ENCODE measurements at places on chromosomes 13 and 19. TPM values are rescaled to one million over a fixed set of nuclear protein-coding genes. Genes with fewer than 3 reads are reported as not detected.
A peak's percentile ranks its signal among the peaks of the same experiment; 100 is the strongest.

- ATAC-seq = no peak
These were observed 436.5 kb upstream of the PCDH20 start for GRCh38 chr13:61852116-61852619.

DNA sequence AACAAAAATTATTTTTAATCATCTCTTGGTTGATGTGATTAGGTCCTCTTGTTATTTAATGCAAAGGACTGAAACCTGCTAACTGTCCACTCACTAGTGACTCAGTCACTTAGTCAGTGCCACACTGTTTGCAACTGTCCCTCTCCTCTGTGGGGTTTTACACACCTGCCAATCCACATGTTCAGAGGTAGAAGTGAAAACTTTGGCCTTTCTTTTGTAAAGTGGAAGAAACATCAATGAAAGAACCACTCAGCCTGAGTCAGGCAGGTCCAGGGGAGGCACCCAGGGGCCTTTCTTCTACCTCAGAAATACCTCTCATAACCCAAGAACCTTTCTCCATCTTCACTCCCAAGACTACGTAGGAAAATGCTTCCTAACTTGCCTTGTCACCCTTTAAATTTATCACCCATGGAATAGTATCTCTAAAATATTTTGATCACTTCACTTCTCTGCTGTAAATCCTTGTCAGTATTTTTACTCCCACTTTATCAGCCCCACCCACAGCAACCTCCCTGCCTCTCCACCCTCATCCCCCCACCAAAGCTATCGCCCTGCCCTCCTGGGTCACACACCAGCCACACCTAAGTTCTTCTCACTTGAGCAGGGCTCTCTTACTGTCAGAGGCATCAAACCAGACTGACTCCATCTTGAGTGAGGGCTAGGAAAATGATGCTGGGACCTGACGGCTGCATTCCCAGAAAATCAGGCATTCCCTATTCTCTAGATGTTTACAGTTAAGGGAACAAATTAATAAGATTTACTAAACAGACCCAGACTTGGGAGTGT, 29.6 kb upstream of the EEF1AKMT1 start:
- no peak for ATAC-seq

The CEP89 gene
- 8.3 TPM for total RNA-seq

GRCh38 chr13:31168166-31168565, 6.5 kb upstream of the HSPH1 start:
- ATAC-seq = no peak

DNA sequence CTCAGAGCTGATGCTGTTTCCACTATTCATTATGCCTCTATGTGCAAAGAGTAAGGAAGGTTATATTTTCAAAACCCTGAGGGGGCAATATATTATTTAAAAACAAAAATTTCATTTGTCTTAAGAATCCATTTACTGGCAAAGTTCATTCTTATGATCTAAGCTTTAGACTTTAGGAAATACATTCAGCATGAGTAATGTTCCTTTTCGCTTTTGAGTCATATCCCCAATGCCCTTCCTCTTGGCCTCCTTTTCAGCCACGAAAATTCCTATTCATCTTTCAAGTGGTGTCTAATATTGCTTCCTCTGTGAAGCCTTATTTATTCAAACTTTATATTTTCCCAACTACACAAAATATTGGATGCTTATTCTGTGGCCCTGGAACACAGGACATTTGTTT, 1317.0 kb downstream of the PCDH9 start:
- ATAC-seq = no peak

DNA sequence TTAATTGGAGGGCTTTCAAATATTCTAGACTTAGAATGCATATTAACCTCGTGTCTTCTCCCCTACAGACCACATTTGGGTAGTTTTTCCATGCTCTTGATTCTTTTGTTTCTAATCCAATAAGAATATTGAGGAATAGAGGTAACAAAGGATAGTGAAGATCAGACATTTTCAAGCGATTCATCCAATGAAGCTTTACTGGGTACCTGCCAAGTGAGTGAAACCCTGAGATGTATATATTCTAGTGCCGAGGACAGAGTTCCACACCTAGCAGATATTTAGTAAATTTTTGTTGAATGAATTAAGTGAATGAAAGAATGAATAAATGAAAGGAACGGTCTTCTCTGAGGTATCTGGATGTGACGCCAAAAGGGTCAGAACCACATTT, 442 bp upstream of the RFC3 start:
- ATAC-seq = peak; percentile 22

The ZNF66 gene
- 2.4 TPM for total RNA-seq

GRCh38 chr13:21338156-21338555, 120.9 kb downstream of the ZDHHC20 start:
- ATAC-seq = no peak

GRCh38 chr13:30017880-30018279, 167.5 kb upstream of the UBL3 start:
- no peak for ATAC-seq

DNA sequence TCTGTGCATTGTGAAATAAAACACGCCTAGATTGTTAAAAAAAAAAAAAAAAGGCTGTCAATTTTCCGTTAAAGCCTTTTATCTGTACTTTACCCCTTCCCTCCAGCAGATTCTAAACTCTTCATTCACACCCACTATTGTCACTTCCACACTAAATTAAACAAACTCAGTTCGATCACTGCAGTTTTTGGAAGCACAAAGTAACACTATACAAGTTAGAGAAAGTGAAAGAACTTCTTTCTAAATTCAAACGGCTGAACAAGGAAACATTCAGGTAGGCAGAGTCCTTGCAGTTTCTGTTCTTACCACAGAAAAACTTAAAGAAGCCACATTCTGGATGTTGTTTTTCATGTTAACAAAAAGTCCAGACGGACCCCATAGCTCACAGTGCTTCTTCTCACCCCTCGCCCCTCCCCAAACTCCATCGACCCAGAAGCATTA, 27.5 kb upstream of the UBE2L5 start:
- ATAC-seq = peak; percentile 1

The SHC2 gene
- total RNA-seq = 1.7 TPM

DNA sequence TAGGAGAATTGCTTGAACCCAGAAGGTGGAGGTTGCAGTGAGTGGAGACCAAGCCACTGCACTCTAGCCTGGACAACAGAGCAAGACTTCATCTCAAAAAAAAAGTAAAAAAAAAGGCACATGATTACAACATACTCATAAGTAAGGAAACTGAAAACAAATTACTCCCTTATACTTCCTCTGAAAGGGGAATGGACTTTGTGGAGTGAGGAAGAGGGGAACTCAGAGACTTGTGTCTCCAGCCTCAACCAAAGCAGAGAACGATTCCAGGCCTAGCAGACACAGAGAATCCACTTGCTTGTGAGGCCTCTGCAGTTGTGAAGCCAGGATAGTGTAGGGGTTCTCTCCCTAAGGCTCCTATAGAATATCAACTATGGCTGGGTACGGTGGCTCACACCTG, 4.3 kb upstream of the LATS2 start:
- no peak for ATAC-seq

DNA sequence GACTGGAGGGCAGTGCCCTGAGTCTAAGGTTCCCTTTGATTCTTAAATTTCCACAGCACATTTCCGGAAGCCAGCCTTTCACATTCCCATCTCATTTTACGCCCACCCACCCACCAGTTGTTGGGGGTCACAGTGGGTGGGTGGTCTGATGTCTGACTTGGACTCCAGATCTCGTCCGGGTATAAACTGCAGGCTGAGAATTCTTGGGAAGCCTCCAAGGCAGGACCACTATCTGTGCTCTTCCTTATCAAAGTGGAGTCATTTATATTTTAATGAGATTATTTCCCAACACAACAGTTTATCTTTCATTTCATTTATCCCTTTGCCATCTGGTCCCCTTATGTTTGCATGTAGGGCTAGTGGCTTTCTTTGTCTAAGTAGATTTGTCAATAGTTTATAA, 3.6 kb upstream of the FAM124A start:
- no peak for ATAC-seq

DNA sequence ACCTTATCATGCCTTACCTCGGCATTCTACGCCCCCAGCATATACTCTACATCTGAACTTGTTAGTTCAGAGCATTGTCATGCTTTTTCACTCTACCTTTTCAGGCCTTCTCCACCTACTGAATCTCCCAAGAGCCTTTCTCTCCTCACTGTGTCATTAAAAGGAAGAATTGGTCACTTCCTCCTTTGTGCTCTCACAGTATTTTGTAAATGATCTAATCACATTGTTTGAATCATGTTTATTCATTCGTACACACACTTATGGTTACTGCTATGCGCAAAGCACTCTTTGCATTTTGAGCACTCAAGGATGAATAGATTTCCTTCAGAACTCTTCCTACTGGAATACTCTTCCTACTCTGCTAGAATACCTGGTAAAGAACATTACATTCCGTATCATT, 15.8 kb upstream of the ELF1 start:
- ATAC-seq = peak; percentile 59

DNA sequence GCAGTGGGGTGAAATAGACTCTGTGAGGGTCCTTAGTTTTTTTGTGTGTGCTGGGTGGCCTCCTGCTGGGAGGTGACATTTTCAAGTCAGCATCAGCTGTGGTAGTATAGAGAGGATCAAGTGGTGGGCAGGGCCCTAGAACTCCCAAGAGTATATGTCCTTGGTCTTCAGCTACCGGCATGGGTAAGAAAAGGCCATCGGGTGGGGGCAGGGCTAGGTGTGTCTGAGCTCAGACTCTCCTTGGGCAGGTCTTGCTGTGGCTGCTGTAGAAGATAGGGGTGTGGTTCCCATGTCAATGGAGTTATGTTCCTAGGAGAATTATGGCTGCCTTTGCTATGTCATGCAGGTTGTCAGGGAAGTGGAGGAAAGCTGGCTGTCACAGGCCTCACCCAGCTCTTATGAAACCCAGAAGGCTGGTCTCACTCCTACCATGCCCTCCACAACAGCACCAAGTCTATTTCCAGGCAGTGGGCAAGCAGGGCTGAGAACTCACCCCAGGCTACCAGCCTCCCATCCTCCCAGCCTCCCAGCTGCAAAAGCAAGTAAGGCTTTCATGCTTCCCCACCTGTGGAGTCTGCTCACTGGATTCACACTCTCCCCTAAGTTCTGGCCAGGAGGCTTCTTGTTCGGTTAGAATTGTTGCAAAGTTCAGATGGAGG, 130.6 kb upstream of the SOX1 start:
- no peak for ATAC-seq

GRCh38 chr13:21661097-21661909, 9.6 kb upstream of the FGF9 start:
- no peak for ATAC-seq

GRCh38 chr13:31007417-31007816, 75.0 kb downstream of the TEX26 start:
- ATAC-seq = no peak

DNA sequence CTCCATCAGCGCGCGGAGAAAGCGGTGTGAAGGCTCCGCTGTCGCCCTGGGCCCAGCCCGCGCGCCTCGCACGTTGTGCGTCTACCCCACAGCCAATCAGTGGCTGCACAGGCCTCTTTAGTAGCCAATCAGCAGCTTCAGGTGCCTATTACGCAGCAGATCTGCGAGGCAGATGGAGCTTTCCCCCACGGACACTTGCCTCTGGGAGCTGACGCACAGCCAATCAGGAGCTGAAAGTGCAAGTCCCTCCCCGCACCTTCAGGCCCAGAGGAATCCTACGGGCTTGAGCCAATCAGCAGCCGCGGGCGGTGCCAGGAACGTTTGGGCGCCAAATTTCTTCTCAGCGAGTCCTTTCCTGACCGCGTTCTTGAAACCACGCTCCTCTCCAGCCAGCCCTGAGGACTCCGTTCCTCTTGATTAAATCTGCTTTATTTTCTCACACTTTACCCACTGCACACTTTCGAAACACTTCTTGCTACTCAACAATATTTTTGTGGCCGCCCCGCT, 39.9 kb downstream of the SIGLEC7 start:
- no peak for ATAC-seq

DNA sequence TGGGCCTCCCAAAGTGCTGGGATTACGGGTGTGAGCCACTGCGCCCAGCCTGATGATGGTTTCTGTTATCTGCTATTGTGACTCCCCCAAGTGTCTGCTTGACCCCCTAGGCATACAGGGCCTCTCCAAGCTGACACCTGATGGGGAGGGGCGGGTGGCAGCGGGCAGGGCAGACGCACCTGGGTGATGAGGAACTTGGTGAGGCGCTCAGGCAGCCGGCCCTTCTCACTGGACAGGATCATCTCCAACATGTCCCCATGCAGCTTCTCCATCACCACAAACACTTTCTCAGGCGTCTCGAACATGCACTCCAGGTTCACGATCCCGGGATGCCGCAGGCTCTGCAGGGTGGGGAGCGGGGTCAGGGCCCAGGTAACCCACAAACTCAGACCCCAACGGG, 27.6 kb downstream of the PRKD2 start:
- ATAC-seq = no peak

DNA sequence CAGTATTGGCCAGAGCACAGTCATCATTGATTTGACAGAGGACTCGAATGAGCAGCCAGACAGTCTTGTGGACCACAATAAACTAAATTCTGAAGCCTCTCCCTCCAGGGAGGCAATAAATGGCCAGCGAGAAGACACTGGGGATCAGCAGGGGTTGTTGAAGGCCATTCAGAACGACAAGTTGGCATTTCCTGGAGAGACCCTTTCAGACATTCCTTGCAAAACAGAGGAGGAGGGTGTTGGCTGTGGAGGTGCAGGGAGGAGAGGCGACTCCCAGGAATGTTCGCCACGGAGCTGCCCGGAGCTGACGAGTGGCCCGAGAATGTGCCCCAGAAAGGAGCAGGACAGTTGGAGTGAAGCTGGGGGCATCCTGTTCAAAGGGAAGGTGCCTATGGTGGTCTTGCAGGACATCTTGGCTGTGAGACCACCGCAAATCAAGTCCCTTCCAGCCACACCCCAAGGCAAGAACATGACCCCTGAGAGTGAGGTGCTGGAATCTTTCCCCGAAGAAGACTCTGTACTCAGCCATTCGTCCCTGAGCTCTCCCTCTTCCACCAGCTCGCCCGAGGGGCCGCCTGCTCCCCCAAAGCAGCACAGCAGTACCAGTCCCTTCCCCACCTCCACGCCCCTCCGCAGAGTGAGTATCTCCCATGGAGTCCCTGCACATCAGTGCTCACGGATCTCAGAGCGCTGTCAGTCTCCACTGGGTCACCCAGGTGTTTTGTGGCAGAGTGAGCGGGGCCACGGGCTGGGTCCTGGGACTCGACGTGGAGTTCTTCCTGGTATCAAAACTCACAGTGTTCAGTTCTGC, 6.9 kb downstream of the CHAF1A start:
- ATAC-seq = no peak

The MCEMP1 gene
- 0.24 TPM for total RNA-seq

The PCDH20 gene
- 0.16 TPM for total RNA-seq

- no peak for ATAC-seq
These were observed 37.7 kb downstream of the USP12 start for GRCh38 chr13:27133889-27134288.

The RDH8 gene
- total RNA-seq = not detected
